ENCODE measurements at places on chromosomes 11 and 22.

- H3K27me3 ChIP-seq: peaks cover 4% of the 10 kb centered on the region
- no peaks in the 10 kb centered on the region for H3K36me3 ChIP-seq
- H3K4me1 ChIP-seq: peaks cover 6% of the 10 kb centered on the region
Observed at GRCh38 chr11:63608353-63609345, 5.6 kb downstream of the PLAAT3 start.

DNA sequence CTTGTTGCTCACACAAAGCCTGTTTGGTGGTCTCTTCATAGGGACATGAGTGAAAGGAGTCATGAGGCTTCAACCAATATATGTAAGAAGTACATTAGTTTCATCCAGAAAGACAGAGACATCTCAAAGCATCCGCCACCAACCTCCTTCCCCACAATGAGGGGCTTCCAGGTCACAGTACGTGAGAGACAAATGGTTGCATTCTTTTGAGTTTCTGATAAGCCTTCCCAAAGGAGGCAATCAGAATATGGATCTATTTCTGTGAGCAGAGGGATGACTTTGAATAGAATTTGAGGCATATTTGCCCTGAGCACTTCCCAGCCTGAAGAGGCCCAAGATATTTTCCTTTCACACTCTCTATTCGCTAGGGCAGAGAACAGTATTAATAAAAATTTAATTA is 931.1 kb downstream of the FAM181B start:
- no peaks in the 10 kb centered on the region for H3K4me1 ChIP-seq
- no peak for DNase-seq
- H3K4me3 ChIP-seq: no peak overlapping the region
- no peaks in the 10 kb centered on the region for H3K27me3 ChIP-seq

- no peaks in the 10 kb centered on the region for H3K4me1 ChIP-seq
- peaks cover 4% of the 10 kb centered on the region for H3K36me3 ChIP-seq
- H3K27ac ChIP-seq: no peak overlapping the region
- H3K27me3 ChIP-seq: no peaks in the 10 kb centered on the region
- no peak overlapping the region for H3K4me3 ChIP-seq
Observed at GRCh38 chr11:2311353-2312133, 9.7 kb downstream of the TSPAN32 start.

GRCh38 chr11:78373689-78374088 is 43.9 kb downstream of the GAB2 start:
- H3K36me3 ChIP-seq: no peaks in the 10 kb centered on the region
- no peak for DNase-seq
- H3K4me3 ChIP-seq: no peak overlapping the region
- H3K27me3 ChIP-seq: no peaks in the 10 kb centered on the region
- no peaks in the 10 kb centered on the region for H3K4me1 ChIP-seq

- no peak for DNase-seq
- no peaks in the 10 kb centered on the region for H3K4me1 ChIP-seq
- H3K27ac ChIP-seq: no peak overlapping the region
- no peak overlapping the region for H3K4me3 ChIP-seq
- H3K27me3 ChIP-seq: peaks cover 28% of the 10 kb centered on the region
Observed at GRCh38 chr22:47835726-47836125, 1073.3 kb downstream of the TBC1D22A start.

Data from T-cell (primary cell).